ENCODE measurements at places on chromosomes 2 and 18. TPM values are rescaled to one million over a fixed set of nuclear protein-coding genes. Genes with fewer than 3 reads are reported as not detected.

- DNase-seq: no peak
Observed at GRCh38 chr2:106565599-106565998, 78.4 kb downstream of the CD8B2 start.

- no peak for DNase-seq
Observed at GRCh38 chr2:67564076-67564475, 166.9 kb downstream of the ETAA1 start.

Gene SIX3
- not detected for total RNA-seq

Gene VWA3B
- total RNA-seq: 0.10 TPM

- DNase-seq: no peak
Observed at GRCh38 chr2:231146665-231147064, 21.8 kb upstream of the HTR2B start.

GRCh38 chr18:67433971-67434370 is 82.5 kb downstream of the DSEL start:
- DNase-seq: no peak

- DNase-seq: peak; percentile 75
Observed at GRCh38 chr18:23137788-23138216, 2.5 kb downstream of the CABLES1 start.

- no peak for DNase-seq
Observed at GRCh38 chr18:63109802-63110201, 209.8 kb downstream of the BCL2 start.

Gene ZNF892
- total RNA-seq: 11.7 TPM

Gene ITPRIPL1
- total RNA-seq: 6.3 TPM

GRCh38 chr2:46373238-46373637 is 76.0 kb downstream of the EPAS1 start:
- no peak for DNase-seq

DNA sequence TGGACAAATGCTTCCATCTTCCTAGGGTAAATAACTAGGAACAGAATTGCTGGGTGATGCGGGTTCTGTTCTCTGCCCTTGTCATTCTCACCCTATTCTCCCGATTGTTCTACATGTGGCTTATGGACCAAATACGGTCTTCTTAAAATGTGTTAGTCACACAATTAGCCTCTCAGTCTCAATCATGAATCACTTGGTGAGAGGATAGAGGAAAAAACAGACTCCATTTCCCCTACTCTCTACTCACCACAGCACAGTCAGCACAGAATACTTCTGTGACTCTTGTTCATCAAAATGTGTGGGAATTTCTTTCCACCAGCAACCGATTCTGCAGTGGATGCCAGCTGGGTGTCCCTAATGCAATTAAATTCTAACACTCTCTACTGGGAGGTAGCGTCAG is 125.2 kb downstream of the SH3BP4 start:
- DNase-seq: no peak

GRCh38 chr2:215794829-215795546 is 218.4 kb downstream of the MREG start:
- DNase-seq: peak; percentile 35

- DNase-seq: peak; percentile 41
Observed at GRCh38 chr18:57727952-57728807, 74.9 kb downstream of the ATP8B1 start.

Gene SCN9A
- total RNA-seq: 11.1 TPM

DNA sequence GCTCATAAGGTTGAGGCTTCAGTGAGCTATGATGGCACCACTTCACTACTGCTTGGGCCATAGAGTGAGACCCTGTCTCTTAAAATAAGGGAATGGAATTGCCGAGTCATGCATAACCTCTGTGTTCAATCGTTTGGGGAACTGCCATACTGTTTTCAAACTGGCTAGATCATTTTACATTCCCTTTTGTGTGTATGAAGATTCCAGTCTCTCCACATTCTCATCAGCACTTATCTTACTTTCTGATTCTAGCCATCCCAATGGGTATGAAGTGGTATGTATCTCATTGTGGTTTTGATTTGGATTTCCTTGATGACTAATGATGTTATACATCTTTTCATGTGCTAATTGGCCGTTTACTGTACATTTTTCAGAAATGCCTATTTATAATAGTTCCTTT is 23.7 kb downstream of the MARCHF7 start:
- no peak for DNase-seq

Gene CDK15
- 0.62 TPM for total RNA-seq

- DNase-seq: peak; percentile 59
Observed at GRCh38 chr2:103289105-103289725, 527.4 kb downstream of the TMEM182 start.

Gene SERPINB10
- 7.0 TPM for total RNA-seq

DNA sequence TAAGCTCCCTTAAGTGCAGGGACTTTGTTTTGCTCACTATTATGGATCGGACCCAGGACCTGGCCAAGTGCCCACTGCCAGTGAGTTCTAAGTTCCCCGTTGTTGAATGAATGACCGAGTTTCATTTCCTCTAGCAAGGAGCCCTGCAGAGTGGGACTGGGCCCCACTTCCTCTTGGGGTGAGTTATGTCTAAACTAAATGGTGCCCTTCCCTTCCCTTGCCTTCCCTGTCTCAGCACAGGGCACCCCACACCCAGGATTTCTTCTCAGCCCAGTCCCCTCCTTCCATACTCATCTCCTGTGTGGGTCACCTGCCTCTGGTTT is 195.3 kb upstream of the HS6ST1 start:
- DNase-seq: no peak

DNA sequence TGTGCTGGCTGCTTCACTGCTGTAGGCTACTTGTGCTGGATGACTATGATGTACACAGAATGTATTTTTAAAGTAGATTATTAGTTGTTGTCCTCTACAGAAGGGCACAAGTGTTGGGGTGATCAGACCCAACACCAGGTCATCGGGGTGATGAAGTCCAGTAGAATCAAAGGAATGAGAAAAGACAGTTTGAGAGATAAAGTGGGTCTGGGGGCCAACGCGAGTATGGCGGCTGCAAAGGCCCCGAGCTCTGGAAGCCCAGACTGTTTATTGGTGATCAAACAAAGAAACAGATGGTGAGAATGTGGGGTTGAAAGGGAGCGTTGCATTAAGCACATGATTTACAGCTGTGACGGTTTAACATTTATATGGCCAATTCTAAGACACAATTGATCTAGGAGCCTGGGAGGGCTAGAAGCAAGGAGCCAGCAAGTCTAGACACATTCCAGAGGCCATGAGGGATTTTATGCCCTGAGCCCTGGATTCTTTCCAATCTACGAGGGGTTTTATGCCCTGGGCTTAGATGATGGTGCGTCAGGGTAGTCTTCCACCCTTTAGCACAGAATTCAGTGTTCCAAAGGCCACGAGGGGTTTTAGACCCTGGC is 153.5 kb downstream of the AGPS start:
- DNase-seq: no peak

Gene CCDC74B
- 1.0 TPM for total RNA-seq

- no peak for DNase-seq
Observed at GRCh38 chr2:1481406-1482252, 68.4 kb downstream of the TPO start.

Gene PRKAG3
- total RNA-seq: 19.7 TPM

- DNase-seq: no peak
Observed at GRCh38 chr2:58698620-58699019, 457.5 kb upstream of the FANCL start.

DNA sequence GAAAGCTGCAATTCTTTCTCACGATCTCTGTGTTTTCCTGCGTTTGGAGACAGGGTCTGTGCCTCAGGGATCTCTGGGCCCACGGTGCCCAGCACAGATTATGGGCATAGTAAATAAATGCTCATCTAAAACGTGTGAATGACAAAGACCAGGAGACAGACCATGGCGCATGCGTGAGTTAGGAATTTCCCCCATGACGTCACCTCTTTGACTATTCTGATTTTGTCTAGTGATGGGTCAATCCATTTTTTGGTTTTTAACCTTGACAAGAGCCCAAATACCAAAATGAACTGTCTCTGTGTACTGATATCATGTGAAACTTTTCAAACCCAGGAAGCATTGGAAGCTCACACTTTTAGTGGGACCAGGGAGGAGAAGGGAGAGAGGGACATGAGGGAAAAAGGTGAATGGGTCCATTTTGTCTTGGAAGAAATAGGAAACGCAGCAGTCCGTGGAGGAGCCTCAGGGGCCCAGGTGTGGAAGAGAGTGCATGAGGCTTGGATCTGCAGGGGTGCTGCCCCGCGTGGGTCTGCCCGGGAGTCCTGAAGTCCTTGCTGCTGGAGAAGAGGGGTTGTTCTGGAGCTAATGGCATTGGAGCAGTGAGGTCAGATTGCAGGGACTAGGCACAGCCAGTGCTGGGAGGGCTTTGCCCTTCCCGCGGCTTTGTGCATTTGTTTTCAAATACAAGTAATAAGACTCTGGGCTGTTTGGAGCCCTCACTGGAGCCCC is 172.2 kb downstream of the ASB1 start:
- DNase-seq: no peak

GRCh38 chr2:170553748-170554147 is 161.4 kb upstream of the SP5 start:
- DNase-seq: no peak

DNA sequence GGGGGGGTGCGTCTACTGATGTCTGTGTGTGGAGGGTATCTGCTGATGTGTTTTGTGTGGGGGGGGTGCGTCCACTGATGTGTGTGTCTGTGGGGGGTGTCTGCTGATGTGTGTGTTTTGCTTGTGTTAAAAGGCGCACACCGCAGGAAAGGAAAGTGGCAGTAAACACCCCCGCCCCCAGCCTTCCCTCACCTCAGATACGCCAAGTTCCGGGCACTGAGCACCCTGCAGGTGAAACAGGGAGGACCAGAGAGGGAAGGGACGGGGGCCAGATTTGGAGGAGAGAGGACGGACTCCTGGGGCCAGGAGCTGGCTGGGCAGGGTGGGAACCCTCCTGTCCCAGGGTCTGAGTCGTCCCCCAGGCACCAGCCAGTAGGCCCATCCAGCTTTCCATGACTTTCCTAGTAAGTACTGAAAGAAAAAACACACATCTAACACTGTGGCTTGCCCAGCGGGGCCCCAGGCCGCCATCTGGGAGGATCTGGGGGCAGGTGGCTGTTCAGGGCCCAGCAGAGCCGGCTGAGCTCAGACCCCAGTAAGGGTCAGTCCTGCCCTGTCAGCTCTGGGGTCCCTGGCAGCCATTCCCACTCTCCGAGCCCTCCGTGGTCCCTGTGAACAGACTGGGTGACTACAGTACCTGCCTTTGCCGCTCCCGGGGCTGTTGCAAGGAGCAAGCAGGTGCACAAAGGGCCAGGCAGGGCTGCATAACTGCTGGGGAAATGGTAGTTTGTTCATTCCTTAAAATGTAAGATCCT is 126.9 kb downstream of the NFATC1 start:
- no peak for DNase-seq

Gene PROM2
- 12.6 TPM for total RNA-seq

- DNase-seq: no peak
Observed at GRCh38 chr2:176779917-176780316, 432.7 kb upstream of the HNRNPA3 start.

DNA sequence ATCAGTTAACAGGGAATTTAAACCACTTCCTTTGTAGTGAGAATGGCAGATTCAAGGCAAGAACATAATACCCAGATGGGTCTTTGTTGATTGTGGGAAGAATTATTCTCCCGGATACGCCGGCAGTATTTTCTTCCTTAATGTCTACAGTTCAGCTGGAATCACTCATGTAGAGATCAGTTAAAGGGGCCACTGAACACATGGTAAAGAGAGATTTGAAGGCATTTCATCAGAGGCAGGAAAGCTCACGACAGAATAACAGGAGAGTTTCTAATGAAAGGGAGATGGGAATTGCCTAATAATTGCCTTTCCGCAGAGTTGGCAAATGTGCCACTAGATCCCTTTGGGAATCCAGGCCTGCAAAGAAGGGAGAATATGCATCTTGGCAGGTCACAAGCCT is 327.7 kb upstream of the ZNF804A start:
- no peak for DNase-seq

Gene SMYD1
- total RNA-seq: 308 TPM

Gene LCT
- not detected for total RNA-seq

DNA sequence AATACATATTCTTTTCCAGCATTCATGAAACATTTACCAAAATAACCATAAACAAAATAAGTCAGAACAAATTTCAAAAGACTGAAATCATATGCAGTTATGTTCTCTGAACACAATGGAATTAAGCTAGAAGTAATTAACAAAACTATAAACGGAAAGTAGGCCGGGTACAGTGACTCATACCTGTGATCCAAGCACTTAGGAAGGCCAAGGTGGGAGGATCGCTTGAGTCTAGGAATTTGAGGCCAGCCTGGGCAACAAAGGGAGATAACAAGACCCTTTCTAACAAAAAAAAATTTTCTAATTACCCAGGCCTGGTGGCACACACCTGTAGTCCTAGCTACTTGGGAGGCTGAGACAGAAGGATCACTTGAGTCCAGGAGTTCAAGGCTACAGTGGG is 14.9 kb downstream of the ATAD2B start:
- no peak for DNase-seq

DNA sequence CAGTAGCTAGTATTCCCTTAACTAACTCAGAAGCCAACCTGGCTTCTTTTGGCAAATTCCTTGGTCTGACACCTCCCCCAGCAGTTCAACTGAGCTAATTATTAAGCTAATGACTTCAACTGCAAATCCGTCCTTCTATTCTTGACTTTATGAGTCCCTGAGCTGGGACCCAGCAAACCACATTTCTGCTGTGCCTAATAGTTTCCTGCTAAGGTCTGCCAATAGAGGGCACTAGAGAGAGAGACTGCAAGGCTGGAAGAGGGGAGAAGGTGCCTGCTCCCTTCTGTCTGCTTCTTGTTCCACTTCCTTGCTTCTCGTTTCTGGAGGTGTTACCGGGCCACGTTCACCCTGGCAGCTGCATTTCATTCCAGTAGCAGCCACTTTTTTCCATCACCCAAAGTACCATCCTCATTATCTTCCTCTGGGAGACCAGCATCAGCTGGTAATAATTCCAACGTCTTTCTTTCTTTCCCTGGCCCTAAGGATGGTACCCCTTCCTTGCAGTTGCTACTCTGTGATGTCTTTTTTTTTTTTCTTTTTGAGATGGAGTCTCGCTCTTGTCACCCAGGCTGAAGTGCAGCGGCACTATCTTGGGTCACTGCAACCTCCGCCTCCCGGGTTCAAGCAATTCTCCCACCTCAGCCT is 352.0 kb downstream of the TNS1 start:
- DNase-seq: peak; percentile 86

DNA sequence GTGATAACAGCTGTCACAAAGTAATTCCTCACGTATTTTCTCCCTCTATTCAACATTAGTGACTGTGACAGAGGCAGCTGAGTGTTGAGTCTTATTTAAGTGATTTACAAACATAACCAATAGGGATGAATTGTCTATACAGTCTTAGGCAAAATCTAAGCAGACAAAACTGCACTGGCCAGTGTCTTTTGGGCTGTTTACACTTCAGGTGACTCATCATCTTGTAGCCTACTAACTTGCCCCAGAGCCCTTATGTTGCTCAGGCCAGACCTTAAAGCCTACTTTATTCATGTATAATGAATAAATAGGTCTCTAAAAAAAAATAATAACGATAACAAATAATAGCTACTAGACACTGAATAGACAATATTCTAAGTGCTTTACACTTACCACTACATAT is 17.2 kb downstream of the THOC1 start:
- DNase-seq: no peak

Gene DLGAP1
- total RNA-seq: 4.4 TPM

Gene IL1RN
- total RNA-seq: 44.7 TPM

- DNase-seq: no peak
Observed at GRCh38 chr2:205730701-205731582, 48.6 kb downstream of the NRP2 start.

All from tongue (tissue), 3 donors.